ENCODE measurements at places on chromosomes 3 and 15. TPM values are rescaled to one million over a fixed set of nuclear protein-coding genes. Genes with fewer than 3 reads are reported as not detected.

GRCh38 chr3:124634210-124635168 lies 95.8 kb upstream of the UMPS start:
- peaks cover 8% of the 10 kb centered on the region for H3K27me3 ChIP-seq
- DNase-seq, result no peak
- peaks cover 24% of the 10 kb centered on the region for H3K4me1 ChIP-seq
- H3K36me3 ChIP-seq, result peaks cover 21% of the 10 kb centered on the region
- H3K4me3 ChIP-seq, result no peak overlapping the region

DNA sequence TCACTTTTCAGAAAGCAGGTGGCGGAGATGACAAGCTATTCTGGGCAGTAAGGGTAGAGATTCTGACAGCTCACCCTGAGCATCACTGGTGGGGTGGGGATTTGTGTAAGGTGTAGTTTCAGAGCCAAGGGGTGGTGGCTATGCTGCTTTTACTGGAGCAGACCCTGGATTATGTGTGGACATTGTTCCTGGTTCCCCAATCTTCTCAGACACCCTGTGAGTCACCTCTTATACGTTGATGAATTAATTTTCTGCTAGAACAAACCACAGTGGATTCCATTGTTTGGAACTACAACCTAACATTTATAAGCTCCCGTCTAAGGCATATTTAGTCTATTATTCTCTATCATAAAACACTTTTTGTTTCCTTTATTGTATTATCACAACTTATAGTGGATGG lies 169.5 kb upstream of the COL8A1 start:
- H3K27ac ChIP-seq, result no peak overlapping the region

DNA sequence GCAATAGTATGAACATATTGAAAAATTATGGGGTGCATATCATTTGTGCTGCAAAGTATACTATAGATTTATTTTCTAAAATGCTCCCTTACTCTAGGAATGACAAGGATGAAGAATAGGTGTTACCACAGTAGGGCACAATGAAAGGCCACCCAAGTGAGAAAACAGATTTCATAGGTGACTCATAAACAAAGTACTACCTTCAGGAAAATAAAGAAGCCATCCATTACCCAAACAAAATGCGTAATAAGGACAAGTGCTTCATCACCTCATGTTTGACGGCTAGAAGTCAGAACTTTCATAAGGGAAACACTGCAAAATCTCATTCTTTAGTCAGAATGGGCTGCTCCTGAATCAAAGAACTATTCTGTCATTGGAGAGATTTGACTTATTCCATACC lies 116.6 kb downstream of the MFSD1 start:
- no peaks in the 10 kb centered on the region for H3K27me3 ChIP-seq
- DNase-seq, result no peak
- H3K4me1 ChIP-seq, result no peaks in the 10 kb centered on the region
- no peaks in the 10 kb centered on the region for H3K36me3 ChIP-seq
- no peak overlapping the region for H3K4me3 ChIP-seq
- H3K27ac ChIP-seq, result no peak overlapping the region

DNA sequence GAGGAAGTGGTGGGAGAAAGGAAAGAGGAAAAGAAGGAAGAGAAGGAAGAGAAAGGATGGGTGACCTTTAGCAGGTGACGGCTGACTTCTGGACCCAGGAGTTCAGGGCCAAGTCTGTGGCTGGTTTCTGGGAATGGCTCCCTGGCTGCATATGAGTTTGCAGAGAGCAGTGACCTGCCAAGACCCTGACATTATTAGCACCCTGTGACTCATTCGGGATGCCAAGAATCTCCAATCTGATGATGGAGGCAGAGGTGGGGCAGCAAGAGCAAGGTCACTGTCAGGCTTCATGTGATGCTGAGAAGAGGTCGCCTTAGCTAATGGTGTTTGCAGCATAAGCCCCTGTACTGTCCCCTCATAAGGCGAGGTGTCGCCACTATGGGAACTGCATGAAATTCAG lies 42.6 kb downstream of the MYZAP start:
- no peaks in the 10 kb centered on the region for H3K36me3 ChIP-seq
- H3K27me3 ChIP-seq, result no peaks in the 10 kb centered on the region
- H3K4me3 ChIP-seq, result no peak overlapping the region
- H3K27ac ChIP-seq, result no peak overlapping the region
- H3K4me1 ChIP-seq, result no peaks in the 10 kb centered on the region
- DNase-seq, result no peak

- H3K4me3 ChIP-seq, result peak overlapping the region; percentile 75
- no peaks in the 10 kb centered on the region for H3K27me3 ChIP-seq
- DNase-seq, result peak; percentile 40
- H3K4me1 ChIP-seq, result peaks cover 31% of the 10 kb centered on the region
- H3K27ac ChIP-seq, result peak overlapping the region; percentile 97
These were observed 14.4 kb downstream of the EFCC1 start for GRCh38 chr3:129015388-129016105.

- no peak overlapping the region for H3K27ac ChIP-seq
- H3K36me3 ChIP-seq, result peaks cover 4% of the 10 kb centered on the region
- H3K4me3 ChIP-seq, result no peak overlapping the region
- H3K27me3 ChIP-seq, result no peaks in the 10 kb centered on the region
- DNase-seq, result no peak
These were observed 33.7 kb downstream of the ANXA2 start for GRCh38 chr15:60363903-60364611.

DNA sequence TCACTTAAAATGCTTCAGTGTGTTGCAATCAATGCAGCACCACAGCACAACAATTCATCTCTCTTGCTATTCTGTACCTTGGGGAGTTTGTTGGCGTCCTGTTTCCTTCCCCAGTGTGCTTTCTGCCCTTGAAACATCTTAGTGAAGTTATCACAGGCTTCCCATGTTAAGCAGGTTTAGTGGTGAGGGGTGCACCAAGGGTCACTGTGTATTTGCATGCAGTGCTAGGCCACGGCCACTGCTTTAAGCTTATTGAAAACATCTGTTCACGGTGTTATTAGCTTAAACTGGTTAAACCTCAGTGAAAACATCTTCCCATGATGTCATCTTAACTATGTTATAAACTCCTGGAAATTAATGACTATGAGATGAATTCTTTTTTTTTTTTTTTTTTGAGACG lies 217.3 kb upstream of the GOLIM4 start:
- DNase-seq, result no peak
- H3K27ac ChIP-seq, result no peak overlapping the region
- no peaks in the 10 kb centered on the region for H3K4me1 ChIP-seq

- DNase-seq, result no peak
- H3K4me1 ChIP-seq, result peaks cover 2% of the 10 kb centered on the region
- no peaks in the 10 kb centered on the region for H3K36me3 ChIP-seq
- peaks cover 59% of the 10 kb centered on the region for H3K27me3 ChIP-seq
These were observed 999 bp downstream of the INSYN1 start for GRCh38 chr15:73751899-73752805.

DNA sequence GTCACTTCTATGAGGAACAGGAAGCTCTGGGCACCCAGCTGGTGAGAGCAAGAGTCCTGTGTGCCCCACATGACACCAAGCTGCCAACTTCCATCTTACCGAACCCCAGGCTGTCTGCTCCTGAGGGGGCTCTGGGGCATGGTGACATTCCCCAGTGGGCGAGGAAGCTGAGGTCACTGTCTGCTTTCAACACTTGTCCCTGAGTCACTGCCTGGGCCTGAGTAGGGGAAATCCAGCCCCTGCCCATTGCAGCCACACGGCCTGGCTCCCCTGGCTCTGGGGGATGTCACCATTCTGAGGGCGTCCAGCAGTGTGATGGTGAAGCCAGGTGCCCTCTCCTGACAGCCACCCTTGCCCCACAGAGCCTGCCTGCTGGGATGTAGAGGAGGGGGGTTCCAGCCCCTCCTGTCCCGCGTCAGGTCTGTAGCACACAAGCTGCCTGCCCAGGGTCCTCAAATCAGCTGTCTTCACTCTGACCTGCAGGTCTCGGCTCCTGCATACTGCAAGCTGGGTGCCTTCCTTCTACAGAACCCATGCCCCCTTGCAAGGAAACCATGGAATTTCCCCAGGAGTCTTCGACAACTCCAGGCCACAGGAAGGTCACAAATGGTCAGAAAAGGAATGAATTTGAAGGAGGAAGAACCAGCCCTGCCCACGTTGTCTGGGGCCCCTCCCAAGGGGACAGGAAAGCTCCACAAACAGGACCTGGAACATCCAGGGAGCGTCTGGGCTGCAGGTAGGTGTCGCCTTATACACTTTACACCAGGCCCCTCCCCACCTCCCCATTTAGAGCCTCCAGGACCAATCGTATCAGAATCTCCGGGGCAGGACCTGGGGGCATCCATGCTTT lies 69.9 kb upstream of the GATM start:
- no peak overlapping the region for H3K4me3 ChIP-seq
- no peaks in the 10 kb centered on the region for H3K36me3 ChIP-seq

GRCh38 chr3:172189213-172189612 lies 149.8 kb downstream of the FNDC3B start:
- H3K27me3 ChIP-seq, result no peaks in the 10 kb centered on the region
- no peak overlapping the region for H3K27ac ChIP-seq
- H3K4me1 ChIP-seq, result peaks cover 15% of the 10 kb centered on the region
- H3K4me3 ChIP-seq, result no peak overlapping the region
- DNase-seq, result no peak
- peaks cover 15% of the 10 kb centered on the region for H3K36me3 ChIP-seq

DNA sequence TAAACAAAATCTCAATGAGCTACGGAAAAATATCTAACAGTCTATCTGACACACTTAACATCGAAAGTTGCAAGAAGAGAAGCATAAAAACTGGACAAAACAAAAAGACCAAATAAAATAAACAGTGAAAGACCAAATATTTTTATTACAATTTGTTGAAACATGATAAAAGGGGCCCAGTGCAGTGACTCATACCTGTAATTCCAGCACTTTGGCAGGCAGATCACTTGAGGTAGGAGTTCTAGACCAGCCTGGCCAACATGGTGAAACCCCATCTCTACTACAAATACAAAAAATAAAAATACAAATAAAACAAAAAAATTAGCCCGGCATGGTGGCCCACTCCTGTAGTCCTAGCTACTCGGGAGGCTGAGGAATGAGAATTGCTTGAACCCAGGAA lies 914.0 kb upstream of the ALCAM start:
- no peak overlapping the region for H3K27ac ChIP-seq
- H3K4me3 ChIP-seq, result no peak overlapping the region
- H3K36me3 ChIP-seq, result no peaks in the 10 kb centered on the region
- H3K27me3 ChIP-seq, result no peaks in the 10 kb centered on the region
- DNase-seq, result no peak

DNA sequence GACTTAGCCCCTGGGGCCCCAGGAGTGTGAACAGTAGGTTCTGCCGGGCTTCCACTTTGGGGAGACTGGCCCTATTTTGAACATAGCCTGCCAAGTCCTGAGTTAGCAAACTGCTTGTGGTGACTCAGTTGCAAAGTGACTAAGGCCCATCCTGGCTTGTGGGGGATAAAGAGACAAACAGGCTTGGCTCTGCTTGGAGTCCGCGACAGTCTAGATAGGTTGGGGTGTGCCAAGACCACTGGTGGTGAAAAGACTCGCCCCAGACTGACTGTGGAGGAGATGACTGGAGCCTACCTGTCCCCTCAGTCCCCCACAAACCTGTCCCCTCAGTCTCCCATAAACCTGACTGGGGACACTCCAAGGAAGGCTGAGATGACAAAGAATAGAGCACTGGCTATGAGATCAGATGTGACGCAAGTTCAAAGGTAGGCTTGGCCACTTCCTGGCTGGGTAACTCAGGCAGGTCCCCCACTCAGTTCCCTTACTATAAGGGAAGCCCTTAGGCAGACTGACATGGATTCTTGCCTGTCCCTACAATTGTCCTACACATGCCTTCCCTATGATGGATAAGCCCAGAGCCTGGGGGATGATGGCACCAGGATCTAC lies 4.3 kb downstream of the DNASE1L3 start:
- DNase-seq, result no peak
- peaks cover 11% of the 10 kb centered on the region for H3K27me3 ChIP-seq
- no peak overlapping the region for H3K27ac ChIP-seq
- H3K4me1 ChIP-seq, result peaks cover 4% of the 10 kb centered on the region
- H3K4me3 ChIP-seq, result no peak overlapping the region
- H3K36me3 ChIP-seq, result peaks cover 3% of the 10 kb centered on the region

GRCh38 chr3:32630266-32630665 lies 54.7 kb upstream of the CNOT10 start:
- no peak for DNase-seq
- peaks cover 4% of the 10 kb centered on the region for H3K27me3 ChIP-seq
- no peaks in the 10 kb centered on the region for H3K4me1 ChIP-seq

DNA sequence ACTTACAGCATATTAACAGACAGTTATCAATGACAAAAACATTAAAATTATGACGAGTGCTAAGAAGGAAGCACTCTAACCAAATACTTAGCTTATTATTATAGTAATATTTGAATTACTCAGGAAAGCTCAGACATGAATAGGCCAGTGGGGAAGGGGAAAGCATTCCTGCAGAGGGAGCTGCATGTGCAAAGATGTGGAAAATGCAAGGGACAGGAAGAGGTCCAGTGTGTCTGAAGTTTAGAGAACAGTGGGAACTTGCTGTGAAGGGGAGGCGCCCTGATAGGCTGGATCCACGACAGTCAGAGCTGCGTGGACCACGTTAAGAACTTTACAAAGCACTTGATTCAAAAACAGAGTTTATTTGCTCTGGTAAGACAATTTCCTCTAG lies 1.2 kb upstream of the SPICE1 start:
- DNase-seq, result no peak
- no peak overlapping the region for H3K27ac ChIP-seq
- H3K4me3 ChIP-seq, result no peak overlapping the region

DNA sequence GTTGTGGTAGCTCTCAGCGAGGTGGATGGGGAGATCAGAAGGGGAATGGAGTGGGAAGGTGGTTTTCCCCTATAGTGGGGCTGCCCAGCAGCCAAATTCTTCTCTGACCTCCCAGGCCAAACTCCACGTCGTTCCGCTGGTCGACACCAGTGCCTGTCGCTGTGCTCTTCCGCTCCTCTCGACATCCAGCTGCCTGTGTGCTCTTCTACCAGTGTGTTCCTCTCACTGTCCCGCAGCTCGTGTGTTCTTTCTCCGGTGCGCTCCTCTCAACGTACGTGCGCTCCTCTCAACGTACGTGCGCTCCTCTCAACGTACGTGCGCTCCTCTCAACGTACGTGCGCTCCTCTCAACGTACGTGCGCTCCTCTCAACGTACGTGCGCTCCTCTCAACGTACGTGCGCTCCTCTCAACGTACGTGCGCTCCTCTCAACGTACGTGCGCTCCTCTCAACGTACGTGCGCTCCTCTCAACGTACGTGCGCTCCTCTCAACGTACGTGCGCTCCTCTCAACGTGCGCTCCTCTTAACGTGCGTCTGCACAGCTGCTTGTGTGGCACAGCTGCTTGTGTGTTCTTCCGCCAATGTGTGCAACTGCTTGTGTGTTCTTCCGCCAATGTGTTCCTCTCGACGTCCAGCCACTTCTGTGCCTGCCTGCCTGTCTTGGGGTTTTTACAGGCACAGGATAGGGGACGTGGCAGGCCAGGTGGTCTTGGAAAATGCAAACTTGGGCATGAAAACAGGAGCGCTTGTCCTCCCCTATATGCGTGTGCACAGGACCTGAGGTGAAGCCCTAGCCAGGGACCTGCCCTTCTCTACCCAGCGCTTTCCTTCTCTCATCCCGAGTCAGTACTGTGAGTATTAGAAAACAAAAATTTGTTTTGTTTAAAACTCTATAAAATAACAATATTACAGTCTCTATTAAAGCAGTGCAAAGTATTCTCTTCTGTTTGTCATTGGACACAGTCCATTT lies 991.1 kb downstream of the GBE1 start:
- H3K27ac ChIP-seq, result no peak overlapping the region
- no peaks in the 10 kb centered on the region for H3K36me3 ChIP-seq
- no peaks in the 10 kb centered on the region for H3K27me3 ChIP-seq
- no peaks in the 10 kb centered on the region for H3K4me1 ChIP-seq
- H3K4me3 ChIP-seq, result peak overlapping the region; percentile 67

The PIK3CB gene
- total RNA-seq, result 20.5 TPM

The MORC1 gene
- total RNA-seq, result not detected

The KNL1 gene
- total RNA-seq, result 24.5 TPM

The KLHL40 gene
- total RNA-seq, result not detected

The NPHP3 gene
- total RNA-seq, result 8.4 TPM

The CSPG5 gene
- 0.54 TPM for total RNA-seq

The C3orf20 gene
- total RNA-seq, result 0.14 TPM

The SUCLG2 gene
- 64.2 TPM for total RNA-seq

The GOLGA6L10 gene
- total RNA-seq, result 1.3 TPM
